ENCODE measurements at places on chromosomes 3 and 15. TPM values are rescaled to one million over a fixed set of nuclear protein-coding genes. Genes with fewer than 3 reads are reported as not detected.

Gene TMCO5A
- not detected for total RNA-seq

DNA sequence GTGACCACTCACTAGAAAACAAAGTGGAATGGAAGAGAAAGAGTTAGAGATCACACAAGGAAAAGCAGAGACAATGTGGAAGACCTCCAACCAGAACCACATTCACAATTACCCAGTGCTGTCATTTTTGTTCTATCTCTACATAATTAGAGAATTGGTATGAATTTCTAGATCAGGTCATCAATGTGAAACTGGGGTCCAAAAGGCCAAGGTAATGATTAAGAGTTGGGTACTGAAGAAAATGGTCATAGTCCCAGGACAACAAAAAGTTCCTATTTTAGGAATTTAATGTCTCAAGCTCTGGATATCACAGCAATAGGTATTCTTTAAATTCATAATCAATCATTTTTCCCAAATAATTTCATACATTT lies 84.7 kb upstream of the PPIB start:
- no peak for DNase-seq

GRCh38 chr3:138457863-138458735 lies 23.7 kb downstream of the ESYT3 start:
- no peak for DNase-seq

GRCh38 chr15:91113030-91113429 lies 13.0 kb downstream of the SV2B start:
- no peak for DNase-seq

- DNase-seq: no peak
Observed at GRCh38 chr3:23000371-23000770, 202.8 kb upstream of the UBE2E2 start.

DNA sequence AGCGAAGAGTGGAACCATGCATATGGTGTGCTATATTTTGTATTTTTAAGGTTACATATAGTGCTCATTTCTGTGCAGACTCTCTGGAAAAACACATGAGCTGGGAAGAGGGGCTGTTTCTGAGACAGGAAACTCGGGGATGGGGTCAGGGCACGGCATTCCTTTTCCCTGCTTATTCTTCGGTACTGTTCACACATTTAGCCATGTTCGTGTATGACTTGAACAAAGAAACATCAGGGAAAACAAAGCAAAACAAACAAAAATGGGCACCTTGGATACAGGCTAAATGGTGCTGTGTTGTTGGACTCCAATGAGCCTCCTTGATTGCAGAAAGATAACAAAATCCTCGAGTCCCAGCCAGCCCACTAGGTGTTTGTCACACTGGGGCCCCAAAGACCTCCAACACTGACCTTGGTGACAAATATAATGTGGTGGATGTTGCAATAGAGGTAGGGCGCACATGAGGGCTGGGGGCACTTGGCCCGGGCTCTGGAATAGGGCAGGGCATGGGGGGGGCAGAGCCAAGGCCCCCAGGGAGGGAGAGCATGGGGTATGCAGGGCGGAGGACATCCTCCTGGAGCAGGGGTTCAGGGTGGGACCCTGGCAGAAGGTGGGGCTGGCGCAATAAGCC lies 19.3 kb downstream of the DNASE1L3 start:
- DNase-seq: no peak

DNA sequence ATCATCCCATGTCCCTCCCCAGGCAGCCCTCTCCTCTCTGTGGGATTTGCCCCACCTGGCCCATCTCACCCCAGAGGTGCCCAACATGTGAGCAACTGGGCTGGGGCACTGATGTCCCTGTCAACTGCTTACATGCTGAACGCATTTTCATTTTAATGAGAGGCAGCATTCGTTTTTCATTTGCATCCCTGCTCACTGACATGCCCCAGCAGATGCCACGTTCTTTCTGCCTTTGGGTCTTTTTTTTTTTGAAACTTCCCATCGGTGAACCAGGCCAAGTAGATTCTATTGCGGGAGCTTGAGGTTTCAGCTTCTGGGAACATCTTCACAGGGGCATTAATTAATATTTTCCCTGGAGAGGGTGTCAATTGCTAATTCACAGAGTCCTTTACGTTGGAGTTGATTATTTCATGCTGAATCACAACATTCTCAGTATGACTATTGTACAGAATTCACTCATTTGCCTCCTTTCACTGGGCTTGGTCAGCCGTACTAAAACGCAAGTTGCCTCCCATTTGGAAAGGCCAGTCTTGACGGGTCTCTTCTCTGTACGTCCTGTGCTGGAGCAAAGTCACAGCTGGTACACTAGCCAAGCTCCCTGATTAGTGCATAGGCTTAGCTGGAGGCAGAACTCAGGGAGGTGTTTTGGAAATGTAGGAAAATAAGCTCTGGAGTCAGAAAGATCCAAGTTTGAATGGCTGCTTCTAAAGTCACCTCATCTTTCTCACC lies 69.8 kb downstream of the CHRNA7 start:
- no peak for DNase-seq

- no peak for DNase-seq
Observed at GRCh38 chr3:66561367-66561766, 60.5 kb upstream of the LRIG1 start.

DNA sequence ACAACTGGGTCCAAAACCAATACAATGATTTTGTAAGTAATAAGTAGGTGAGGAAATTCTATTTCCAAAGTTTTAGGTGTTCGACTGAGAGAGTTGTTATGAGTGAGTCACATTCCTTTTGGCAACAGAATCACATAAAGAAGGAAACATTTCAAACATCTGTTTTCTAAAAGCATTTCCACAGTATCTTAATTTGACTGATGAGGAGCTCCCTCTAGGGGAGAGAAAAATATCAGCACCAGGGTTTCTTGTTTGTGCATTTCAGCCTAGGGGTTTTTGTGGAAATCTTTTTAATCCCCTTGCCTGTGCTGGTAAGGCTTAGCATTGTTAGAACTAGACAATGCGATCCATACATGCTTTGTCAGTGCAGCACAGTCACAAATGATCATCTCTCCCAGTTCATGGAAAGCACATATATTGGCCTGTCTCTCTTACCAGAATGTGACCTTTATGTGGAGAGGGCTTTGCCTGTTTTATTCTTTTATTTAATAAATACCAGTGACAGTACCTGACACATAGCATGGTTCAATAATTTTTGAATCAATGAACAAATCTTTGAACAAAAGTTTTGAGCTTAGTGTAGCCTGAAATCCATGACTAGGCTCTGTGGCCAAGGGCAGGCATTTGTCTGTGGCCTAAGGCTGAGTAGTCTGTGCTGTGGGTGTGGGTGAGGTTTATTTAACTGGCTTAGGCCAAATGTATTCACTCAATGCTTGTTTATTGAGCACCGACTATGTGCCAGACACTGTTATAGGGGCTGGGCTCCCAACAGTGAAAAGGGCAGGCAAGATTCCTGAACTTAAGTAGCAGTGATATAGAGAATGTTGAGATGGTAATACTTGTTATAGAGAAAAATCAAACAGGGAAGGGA lies 21.1 kb upstream of the IQCF6 start:
- no peak for DNase-seq

DNA sequence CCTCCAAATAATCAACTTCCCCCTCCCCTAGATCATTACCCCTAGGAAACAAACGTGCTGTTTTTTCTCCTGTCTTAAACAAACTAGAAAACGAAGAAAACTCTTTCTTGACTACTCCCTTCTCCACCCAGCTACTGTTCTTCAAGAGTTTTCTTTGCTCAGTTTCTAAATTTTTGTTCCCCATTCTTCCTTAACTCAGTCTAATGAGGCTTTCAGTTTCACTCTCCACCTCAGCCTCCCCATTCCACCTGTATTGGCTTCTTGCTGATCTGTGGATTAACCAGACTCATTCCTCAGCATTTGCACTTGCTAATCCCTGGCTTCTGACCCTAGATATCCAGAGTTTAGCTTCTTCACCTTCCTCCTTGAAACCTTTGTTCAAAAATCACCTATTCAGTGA lies 26.8 kb downstream of the SERPINI1 start:
- DNase-seq: no peak
